ENCODE measurements at places on chromosomes 7 and 10.

GRCh38 chr7:131501930-131502685 lies 54.3 kb downstream of the PODXL start:
- no peak for DNase-seq

DNA sequence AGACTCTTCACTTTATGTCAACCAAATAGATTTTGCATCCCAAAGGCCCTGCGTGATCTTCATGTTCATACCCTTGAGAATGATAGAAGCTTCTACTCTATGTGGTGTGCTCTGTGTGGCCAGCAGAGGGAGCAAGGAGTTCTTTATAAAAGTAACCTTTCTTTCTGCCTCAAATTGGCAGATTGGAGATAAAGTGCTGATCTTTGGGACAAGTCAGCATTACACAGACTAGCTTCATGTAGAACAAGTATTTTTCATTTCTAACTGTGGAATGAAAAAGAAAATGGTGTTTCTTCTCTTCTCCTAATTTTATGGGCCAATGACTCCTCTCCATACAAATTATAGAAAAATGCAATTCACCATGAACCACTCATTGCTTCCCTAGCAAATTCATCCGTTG lies 1214.1 kb downstream of the SORCS1 start:
- peak; percentile 23 for DNase-seq

GRCh38 chr10:44510379-44511115 lies 125.7 kb upstream of the CXCL12 start:
- DNase-seq: no peak

DNA sequence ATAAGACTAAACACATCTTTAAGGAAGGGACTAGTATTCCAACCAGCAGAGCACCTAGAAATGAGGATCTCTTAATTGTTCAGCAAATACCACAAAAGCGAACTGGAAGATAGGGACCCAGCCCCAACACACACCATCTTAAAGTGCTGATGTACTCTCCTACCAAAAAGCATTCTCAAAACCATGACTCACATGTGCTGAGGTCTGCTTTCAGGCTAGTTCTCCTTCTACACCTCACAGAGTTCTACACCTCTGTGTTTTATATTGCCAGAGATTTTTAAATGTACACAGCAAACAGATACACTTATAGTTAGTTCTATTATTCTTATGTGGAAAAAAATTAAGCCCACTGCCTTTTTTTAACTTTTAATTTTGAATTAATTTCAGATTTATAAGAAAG lies 191.9 kb downstream of the DOCK4 start:
- DNase-seq: no peak

DNA sequence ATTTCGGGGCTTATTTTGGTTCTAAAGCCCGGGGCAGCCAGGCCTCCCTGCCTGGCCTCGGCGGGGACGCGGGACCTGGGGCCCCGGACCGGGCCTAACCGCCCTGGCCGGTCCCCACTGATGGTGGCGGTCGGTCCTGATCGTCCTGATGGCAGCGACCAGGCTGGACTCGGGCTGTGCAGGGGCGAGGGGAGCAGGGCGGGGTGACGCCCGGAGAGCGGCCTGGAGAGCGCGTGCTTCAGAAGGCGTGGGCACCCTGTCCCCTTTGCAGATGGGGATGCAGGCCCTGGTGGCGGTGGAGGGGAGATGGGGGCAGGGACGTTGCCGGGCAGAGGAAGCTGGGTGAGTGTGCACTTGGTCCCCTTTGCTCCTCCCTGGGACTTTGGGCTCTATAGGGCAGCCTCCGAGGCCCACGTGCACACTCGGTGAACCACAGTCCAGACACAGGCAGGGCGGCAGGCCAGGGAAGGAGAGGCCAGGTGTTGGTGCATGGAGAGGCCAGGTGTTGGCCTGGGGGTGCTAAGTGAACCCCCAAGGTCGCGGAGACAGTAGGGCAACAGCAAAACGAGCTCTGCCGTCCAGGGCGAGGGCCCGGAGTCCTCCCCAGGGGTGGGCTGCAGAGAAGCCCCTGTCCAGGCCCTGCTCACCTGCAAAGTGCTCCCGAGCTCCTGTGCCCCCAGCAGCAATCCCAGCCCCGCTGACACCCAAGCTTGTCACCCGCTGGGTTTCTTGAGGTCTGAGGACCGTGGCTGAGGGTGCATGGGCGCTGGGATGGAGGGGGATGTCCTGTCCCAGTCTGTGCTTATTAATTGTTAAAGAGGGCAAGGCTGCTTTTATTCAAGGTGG lies 42.4 kb upstream of the FAM20C start:
- peak; percentile 66 for DNase-seq

All from HL-60 (cell line).